CD4-positive, alpha-beta T cell treated with Interleukin-6 for 4 hours (primary cell): ENCODE measurements at places on chromosomes 6 and 20.

- no peak for DNase-seq
These were observed 65.3 kb upstream of the VGLL2 start for GRCh38 chr6:117200067-117200466.

DNA sequence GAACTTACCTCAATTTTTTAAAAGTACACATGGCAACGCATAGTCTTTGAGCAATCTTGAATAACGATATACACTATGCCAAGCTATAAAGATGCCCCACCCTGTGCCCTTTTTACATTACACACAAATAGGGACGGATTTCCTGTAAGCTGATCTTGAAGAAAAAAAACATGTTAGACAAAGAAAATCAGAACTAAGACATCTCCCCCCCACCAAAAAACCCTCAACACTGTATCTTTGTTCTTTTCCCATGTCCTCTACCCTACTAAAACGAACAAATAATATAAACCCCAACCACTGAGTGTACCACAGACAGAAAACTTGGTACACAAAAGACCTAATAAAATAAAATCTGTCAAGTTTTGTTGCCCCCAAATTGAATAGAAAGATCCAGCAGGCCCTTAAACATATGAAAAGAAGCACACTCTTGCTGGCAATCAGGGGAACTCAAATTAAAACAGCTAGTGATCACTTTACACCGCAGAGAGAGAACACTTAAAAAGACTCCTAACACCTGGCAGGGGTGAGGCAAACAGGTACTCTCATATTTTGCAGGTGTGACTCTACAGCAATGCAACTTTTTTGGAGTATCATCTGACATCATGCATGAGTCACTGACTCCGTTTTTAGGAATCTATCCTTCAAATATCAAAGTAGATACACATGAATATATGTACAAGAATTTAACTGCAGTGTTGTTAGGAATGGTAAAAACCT is 29.6 kb downstream of the BACH2 start:
- DNase-seq, result peak; percentile 37

GRCh38 chr6:13184089-13184468 is 144.3 kb downstream of the TBC1D7 start:
- no peak for DNase-seq

GRCh38 chr6:33716890-33717632 is 5.6 kb upstream of the UQCC2 start:
- DNase-seq, result no peak

GRCh38 chr20:37295001-37295400 is 5.5 kb downstream of the MANBAL start:
- DNase-seq, result no peak

DNA sequence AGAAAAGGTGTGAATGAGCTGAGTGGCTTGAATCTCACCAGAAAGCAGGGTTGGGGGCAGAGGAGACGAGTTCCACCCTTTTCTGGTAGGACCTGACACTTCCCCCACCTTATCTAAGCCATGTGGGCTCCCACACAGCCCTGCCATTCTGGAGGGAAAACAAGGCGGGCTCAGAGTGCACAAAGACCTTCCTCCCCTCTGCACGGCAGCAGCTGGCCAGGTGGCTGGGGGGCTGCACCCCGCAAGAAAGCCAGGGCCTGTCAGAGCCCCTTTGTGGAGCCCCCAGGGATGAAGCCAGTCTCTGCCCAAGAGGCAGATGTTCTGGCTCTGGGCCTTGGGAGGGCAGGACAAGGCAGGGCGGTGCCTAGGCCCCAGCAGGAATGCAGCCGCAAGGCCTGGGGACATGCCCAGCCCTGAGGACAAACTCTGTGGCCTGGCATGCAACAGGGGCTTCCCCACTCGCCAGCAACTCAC is 48.4 kb upstream of the DSN1 start:
- no peak for DNase-seq

DNA sequence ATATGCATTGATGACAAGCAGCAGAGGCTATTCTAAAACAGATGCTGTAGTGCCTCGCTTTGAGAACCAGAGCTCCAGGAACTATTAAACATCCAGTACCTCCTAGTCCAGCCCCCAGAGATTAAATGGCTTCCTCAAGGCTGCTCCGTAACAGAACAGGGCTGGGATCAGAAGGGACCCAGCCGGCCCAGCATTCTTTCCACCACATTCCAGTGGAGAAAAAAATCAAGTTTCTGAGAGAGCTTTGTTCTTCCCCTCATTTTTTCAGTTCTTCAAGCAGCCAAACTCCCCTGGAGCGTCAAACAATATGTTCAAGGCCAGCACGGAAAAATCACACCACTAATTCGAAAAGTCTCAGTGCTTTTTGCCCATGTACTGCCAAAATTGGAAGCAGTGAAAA is 5.8 kb upstream of the STMND1 start:
- DNase-seq, result no peak

GRCh38 chr6:39102821-39103136 is 12.2 kb downstream of the SAYSD1 start:
- DNase-seq, result no peak

DNA sequence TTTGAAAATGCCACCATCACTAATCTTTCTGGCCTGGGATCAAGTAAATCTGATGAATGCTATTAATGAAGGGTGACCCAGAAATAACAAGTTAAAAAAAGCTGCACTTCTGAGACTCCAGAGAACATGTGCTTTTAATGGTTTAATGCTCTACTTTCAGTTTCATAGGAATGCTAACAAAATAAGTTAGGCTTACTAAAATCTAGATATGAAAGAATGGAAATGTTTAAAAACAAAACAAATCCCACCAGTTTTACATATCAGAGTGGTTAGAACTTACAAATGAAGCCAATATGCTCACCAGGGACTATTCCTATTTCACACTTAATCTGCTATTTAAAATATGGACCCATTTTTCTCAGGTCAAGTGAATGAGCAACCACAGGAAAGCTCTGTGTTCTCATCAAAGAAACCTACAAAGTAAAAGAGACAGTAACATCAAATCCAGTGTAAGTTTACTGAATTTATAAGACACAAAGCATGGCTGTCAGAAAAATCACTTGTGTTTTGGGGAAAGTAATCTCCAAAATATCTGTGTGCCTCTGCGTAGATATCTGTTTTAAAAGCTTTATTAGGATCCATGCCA is 40.3 kb downstream of the FYN start:
- no peak for DNase-seq

- no peak for DNase-seq
These were observed 100.7 kb upstream of the PTPN1 start for GRCh38 chr20:50409495-50409894.

GRCh38 chr6:47633141-47633540 is 65.2 kb upstream of the ADGRF4 start:
- no peak for DNase-seq

DNA sequence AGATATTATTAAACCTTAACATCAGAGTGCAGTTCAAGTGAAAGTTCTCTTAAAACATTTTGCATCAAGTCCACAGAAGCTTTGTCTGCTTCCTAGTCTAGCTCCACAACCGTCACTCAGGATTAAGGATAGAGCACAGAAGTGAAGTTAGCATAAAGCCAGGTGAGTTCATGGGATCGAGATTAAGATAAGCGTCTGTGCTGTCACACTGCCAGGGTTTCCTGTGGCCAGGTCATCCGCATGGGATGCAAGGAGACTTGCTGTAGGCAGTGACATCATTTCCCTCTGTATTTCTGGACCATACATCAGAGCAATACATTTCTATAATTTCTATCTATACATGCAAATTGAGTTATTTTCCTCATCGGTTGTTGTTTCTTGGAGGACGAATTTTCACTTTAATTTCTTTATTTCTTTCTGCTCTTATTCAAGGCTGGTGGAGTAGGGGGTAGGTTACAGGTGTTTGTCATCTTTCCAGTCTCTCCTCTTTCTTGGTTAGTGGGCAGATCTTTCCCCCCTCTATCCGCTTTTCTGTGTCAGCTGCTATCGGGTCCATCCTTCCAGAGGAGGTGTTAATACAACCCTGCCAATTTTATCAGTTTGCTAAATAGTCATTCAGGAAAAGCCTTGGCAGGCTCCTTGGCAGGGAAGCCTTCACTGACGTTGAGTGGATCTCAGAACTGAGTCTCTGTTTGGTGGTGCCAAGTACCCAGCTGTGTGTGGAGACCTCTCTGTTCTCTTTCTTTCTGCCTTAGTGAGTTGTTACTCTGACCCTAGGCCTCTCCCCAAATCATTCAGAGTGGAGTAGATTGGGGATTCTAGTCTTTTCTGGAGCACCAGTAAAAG is 307.6 kb upstream of the MAP3K7 start:
- DNase-seq, result no peak

- no peak for DNase-seq
These were observed 1.2 kb downstream of the CD93 start for GRCh38 chr20:23084845-23085365.

DNA sequence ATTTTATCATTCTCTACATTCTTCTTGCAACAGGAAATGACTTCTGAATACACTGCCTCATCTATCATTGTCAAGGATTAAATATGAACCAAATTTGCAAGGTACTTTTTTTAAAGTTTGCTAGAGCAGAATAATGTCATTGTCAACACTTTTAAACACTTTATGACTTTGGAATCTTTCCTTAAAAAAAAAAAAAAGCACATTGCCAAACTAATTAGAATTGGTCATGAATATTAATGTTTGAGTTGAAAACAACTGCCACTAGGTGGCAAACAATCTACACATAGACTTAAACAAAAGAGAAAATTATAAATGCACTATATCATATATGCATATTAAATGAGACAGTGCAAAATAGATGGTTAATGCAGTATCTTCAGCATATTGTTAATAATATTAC is 32.5 kb upstream of the TMEM244 start:
- DNase-seq, result no peak

- no peak for DNase-seq
These were observed 16.1 kb upstream of the GRM4 start for GRCh38 chr6:34161857-34162515.

- DNase-seq, result no peak
These were observed 80.0 kb upstream of the EYA2 start for GRCh38 chr20:46814366-46815232.

DNA sequence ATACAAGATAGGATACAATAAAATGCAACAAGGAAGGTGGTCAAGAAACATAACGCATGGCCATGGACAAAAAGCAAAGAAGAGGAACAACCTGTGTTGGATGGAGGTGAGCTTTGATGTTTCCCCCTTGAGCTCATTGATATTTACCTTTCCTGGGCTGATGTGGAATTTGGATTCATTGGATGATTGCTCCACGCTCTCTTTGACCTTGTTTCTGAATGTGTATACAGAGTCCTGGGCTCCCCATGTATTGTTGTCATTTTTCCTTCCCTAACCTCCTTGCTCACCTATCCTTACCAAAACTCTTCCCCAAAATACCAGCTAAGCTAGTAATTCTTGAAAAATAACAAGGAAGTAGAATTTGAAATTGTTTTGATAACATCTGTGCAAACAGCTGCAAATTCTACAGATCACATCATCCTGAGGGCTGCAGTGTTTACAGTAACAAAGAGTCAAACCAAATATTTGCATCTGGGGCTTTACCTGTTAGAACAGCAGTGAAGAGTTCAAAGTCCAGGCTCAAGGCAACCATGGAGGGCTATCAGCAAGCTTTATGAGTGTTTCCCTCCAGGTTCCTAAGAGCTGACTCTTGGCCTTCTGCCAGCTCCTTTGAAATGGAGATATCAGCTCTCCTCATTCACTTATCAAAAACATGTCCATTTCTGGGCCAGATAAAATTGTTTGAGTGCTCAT is 214.3 kb upstream of the MARCKS start:
- DNase-seq, result no peak

GRCh38 chr6:44225579-44226325 is 2.4 kb downstream of the SLC29A1 start:
- DNase-seq, result no peak

GRCh38 chr6:128233531-128233930 is 286.9 kb downstream of the PTPRK start:
- DNase-seq, result no peak

- no peak for DNase-seq
These were observed 66.8 kb downstream of the SCAND1 start for GRCh38 chr20:35887393-35888064.

DNA sequence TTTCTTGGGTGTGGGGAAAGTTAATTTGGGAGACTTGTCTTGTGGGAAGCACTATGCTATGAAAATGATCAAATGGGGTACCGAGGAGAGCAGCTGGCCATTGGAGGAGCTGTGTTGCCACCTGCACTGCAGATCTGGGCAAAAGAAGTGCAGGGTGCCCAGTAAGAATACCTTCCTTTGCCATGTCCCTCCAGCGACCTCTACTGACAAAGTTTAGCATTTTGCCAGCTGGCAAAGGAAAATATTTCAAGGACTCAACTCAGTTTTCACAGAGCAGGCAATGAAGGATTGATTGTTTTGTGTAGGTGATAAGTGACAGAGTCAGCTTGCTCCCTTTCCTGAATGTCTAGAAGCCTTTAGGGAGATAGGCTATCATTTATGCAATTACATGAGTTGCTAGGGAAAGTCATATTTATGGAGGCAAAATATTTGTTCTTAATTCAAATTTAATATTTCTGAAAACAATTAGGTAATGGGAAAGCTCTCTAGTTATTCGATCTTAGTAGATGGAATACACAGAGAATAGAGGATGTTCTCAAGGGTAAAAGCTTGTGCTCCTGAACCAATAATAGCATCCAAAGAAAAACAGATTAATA is 118.4 kb downstream of the FARS2 start:
- no peak for DNase-seq

DNA sequence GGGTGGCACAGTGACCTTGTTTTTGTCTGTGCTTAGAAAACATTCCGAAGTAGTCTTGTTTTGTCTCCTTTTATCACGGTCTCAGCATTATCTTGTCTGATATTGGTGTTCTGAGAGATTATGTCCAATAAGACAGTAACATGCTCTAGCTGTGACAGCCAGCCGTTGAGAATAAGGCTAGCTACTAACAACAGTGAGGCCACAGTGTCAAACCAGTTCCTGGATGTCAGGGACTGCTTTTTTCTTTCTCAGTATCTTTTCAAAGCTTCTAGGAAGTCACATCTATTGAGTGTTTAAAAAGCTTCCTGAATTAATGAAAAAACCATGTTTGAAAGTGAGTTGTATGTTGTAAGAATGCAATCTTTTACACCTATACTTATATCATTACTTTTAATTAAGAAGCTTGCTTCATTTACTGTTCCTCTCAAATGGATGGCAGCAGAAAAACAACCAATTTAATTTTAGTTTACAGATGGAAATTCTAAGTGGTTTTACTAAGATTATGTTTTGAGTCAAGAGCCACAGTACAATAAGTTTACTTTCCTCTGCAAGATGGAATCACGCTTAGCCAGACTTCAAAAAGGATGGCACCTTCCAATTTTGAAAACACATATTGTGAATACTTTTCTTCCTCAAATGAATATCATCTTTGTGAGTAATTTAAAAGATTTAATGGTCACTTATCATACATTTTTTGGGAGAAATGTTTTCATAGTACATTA is 53.1 kb downstream of the MAP3K7 start:
- DNase-seq, result no peak
